Activated gamma-delta T cell (primary cell): ENCODE measurements at places on chromosomes 11 and 22.

- DNase-seq = no peak
Measured at GRCh38 chr11:58286249-58286648, 18.2 kb upstream of the OR10W1 start.

- no peak for DNase-seq
Measured at GRCh38 chr11:64764040-64764611, 4.4 kb upstream of the PYGM start.

DNA sequence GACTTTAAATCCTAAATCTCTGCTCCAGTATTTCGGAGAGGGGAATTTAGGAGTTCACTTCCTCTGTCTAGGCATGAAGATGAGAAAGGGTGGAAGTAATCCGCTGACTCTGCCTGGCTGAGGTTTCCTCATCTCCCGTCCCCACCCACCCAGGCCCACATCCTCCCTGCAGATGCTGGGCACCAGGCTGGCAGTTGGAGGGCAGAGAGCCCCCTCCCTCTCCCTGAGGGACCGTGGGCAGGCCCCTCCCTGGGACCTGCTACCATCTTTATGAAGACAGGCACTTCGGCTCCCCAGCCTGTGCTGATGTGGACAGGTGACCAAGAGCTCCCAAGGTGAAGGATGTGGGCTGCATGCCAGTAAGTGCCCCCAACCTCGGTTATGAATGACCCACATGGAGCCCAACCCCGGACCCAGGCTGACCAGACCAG lies 6.7 kb downstream of the CASTOR1 start:
- DNase-seq = no peak

GRCh38 chr11:75342966-75343870 lies 8.2 kb downstream of the ARRB1 start:
- no peak for DNase-seq

DNA sequence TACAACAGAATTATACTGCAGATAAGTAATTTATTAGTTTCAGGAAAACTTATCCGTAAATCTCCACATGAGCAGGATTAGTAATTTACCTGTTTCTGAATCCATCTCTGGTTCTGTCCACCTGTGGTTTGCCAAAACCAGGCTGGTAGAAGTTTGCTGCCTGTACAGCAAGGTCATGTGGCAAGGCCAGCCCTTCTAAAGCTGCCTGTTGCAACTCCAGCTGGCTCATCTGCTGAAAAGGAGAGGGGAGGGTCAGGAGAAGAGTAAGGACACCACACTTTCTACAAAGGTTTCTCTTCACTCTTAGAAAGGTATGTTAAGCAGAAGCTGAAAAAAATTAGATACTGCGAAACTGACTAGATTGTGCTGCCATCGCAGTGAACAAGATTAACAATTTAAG lies 42.3 kb downstream of the EIF4ENIF1 start:
- DNase-seq = no peak
